Activated CD8-positive, alpha-beta memory T cell treated with anti-CD3 and anti-CD28 coated beads, Interleukin-2, amount 50 U/mL, for 4 hours (primary cell): ENCODE measurements at places on chromosomes 2 and 18.
A peak's percentile ranks its signal among the peaks of the same experiment; 100 is the strongest.

GRCh38 chr2:42339191-42339912, 21.7 kb downstream of the COX7A2L start:
- DNase-seq = no peak

DNA sequence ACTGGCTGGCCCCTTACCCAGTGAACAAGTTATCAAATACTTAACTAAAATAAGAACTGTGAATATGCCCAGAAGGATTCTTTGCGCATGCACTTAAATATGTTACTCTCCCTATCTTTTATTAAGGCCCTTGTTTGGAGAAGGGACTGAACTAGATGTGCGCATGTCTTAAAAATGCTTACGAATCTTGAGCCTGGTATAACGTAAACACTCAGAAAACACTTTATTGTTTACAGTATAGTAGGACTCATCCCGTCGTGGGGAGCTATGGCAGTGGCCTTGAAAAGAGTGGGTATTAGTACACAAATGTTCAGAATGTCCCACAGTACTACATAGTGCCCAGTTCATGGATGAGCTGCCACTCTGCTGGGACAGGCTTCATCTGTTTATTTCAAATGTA, 75.9 kb upstream of the MAP4K3 start:
- DNase-seq = no peak

DNA sequence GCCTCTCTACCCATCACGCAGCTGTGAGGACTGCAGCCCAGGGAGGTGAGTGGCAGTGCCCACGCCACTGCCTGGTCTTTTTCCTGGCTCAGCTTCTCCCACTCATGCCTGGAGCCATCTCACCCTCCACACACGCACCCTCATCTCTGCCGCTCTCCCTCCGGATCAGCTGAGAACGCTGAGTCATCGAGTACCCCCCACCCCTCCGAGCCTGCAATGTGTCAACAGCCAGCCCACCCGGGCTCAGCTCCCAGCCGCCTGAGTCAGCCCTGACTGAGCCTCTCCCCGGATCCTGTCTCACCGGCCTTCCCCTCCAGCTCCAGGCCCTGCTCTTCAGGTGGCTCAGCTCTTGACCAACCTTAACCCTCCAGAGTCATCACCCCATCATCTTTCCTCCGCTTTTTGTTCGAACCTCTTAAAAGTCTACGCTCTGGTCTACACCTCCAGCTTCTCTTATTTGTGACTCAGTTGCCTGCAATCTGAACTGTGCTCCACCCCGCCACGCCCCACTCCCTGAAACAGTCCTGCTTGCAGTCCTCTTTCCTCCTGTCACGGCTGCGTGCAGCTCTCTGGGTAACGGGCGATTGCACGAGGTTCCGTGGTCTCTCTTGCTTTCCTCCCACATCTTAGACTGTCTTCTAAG, 94.4 kb upstream of the ASAP2 start:
- DNase-seq = no peak

GRCh38 chr2:37683921-37684780, 12.7 kb upstream of the CDC42EP3 start:
- DNase-seq = no peak

- DNase-seq = peak; percentile 63
Measured at GRCh38 chr2:112884869-112885505, 26.0 kb upstream of the IL37 start.

DNA sequence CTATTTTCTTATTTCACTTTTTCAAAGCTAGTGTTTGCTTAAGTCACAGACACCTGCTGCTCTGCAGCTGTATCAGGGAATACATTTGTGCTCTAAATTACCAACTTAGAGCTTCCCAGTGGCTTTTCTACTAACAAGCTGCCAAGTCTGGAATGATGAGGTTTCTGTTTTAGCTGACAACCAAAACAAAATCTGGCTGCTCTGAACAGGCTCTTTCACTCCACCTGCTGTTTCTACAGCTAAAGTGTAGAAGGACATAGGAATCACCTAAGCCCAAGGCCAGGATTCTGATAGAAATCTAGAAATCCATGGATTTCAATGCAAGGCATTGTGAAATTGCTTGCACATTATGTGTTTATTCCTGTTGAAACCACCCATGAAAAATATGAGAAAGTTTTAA, 201.2 kb downstream of the SUCLG1 start:
- no peak for DNase-seq

DNA sequence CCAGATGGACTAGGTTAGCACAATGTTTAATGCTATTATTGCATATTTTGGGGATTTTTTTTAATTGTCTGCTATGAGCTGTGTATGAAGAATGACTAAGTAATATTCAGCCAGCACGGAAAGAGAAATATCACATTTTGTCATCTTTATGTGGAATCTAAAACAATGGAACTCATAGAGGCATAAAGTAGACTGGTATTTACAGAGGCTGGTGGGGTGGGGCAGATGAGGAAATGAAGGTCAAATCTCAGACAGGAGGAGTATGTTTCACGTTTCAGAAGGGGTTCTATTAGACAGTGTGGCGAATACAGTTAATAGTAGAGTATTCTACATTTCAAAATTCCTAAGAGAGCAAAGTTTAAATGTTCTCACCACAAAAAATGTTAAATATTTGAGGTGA, 4.7 kb downstream of the CDH19 start:
- DNase-seq = no peak

GRCh38 chr2:147173189-147173581, 671.6 kb upstream of the ACVR2A start:
- DNase-seq = no peak

DNA sequence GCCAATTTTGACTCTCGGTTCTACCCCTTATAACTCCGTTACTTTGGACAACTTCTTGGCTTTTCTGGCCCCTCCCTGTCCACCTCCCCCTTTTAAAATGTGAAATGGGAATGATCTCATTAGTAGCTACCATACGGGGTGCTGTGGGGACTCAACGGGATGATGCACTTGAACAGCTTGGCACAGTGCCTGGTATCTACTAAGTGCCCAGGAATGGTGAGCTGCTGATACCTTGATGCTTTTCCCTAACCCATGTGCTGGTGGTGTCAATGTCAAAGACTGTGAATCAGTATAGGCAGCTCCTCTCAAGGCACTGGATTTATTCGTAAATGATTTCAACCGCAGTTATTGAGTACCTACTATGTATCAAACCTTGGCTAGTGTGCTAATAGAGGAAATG, 204.2 kb downstream of the LOXHD1 start:
- no peak for DNase-seq

DNA sequence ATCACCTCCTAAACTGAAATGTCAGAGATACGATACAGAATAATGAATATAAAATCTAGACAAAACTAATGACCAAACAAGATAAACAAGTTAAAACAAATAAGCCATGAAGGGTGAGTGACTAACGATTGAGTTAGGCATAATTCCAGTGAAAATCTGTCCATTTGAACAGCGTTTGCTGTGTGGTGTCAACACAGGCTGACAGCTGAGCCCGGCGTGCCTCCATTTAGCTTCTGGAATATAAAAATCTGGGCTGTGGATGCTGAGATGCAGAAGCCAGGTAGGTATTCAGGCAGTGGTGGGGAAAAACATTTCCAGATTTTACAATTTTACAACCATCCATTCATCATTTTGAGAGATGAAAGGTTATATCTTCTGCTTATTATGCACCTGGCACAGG, 2041.4 kb upstream of the CELF4 start:
- DNase-seq = no peak

- DNase-seq = no peak
Measured at GRCh38 chr2:210009126-210009525, 6.7 kb downstream of the RPE start.

DNA sequence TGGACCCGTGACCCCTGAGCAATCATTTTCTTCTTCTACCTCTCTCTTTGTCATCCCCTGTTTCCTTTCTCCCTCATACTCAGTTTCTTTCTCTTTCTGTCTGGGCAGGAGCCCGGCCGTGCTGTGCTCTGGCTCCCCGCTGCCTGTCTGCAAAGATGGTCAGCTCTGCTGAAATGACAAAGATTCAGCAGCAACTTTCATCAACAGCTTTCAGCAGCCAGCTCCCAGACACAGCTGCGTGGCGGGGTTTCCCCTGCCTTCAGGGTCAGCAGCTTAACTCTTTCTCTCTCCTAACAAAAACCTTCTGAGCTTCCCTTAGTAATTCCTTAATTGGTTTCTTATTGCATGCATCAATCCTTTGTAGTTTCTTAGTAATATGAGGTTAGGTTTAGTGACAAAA, 1234.4 kb downstream of the CNTNAP5 start:
- DNase-seq = no peak

DNA sequence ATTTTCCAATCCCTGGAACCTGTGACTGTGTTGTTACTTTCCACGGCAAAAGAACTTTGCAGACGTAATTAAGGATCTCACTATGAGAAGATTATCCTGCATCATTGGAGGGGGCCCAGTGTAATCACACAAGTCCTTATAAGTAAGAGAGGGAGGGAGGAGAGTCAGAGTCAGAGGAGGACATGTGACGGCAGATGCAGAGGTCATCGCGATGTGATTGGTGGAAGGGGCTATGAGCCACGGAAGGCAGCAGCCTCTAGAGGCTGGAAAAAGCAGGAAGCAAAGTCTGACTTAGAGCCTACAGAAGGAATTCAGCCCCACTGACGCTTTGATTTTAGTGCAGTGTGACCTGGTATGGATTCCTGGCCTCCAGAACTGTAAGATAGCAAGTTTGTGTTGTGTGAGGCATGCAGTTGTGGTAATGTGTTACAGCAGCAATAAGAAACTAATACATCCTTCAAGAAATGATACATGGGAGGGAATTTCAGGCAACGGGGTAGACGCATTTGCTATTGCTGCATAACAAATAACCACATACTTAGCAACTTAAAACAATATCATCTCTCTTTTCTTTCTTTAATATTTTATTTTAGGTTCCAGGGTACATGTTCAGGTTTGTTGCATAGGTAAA, 112.7 kb upstream of the SERPINE2 start:
- DNase-seq = no peak

- no peak for DNase-seq
Measured at GRCh38 chr2:99776906-99777646, 287.3 kb upstream of the REV1 start.

- DNase-seq = no peak
Measured at GRCh38 chr2:163884416-163884815, 148.6 kb upstream of the FIGN start.

- no peak for DNase-seq
Measured at GRCh38 chr18:43081396-43081795, 34.1 kb downstream of the RIT2 start.

DNA sequence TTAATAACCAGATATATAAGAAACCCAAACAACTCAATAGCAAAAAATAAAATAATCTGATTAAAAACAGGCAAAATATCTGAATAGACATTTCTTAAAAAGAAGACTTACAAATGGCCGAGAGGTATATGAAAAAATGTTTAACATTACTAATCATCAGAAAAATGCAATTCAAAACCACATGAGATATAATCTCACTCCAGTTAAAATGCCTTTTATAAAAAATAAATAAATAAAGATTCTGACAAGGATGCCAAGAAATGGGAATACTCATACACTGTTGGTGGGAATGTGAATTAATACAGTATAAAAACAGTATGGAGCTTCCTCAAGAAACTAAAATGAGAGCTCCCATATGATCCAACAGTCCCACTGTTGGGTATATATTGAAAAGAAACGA, 33.9 kb upstream of the BMP10 start:
- DNase-seq = no peak

- DNase-seq = no peak
Measured at GRCh38 chr2:32937602-32938448, 8.9 kb upstream of the LTBP1 start.

- no peak for DNase-seq
Measured at GRCh38 chr2:79935771-79936657, 368.5 kb downstream of the LRRTM1 start.

DNA sequence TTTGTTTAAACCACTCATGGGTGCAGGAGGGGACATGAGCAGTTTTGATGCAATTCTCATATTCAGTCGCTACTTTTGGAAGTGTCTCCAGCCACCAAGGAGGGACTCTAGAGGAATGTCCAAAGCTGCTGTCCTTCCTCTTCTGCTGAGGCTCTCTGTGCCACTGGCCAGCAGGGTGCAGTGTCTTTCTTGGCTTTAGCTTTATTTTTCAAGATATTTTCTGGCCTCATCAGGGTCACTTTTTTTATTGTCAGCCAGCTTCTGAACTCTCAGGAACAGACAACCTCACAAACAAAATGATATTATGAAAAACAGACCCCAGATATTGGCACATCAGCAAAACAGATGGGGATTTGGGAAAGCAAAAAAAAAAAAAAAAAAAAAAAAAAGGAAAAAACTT, 289.3 kb upstream of the ZSWIM2 start:
- DNase-seq = no peak

- DNase-seq = no peak
Measured at GRCh38 chr2:197212344-197213262, 98.0 kb downstream of the ANKRD44 start.

DNA sequence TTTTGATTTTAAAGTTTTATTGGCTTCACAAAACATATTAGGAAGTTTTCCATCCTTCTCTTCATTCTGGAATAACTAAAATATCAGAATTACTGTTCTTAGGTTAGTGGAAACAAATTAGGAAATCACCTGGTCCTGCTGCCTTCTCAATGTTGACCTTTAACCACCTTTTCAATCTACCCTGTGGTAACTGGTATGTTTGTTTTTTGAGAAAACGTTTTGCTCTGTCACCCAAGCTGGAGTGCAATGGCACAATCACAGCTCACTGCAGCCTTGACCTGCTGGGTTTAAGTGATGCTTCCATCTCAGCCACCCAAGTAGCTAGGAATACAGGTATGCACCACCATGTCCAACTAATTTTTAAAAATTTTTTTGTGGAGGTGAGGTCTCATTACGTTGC, 28.4 kb downstream of the ACYP2 start:
- DNase-seq = no peak

DNA sequence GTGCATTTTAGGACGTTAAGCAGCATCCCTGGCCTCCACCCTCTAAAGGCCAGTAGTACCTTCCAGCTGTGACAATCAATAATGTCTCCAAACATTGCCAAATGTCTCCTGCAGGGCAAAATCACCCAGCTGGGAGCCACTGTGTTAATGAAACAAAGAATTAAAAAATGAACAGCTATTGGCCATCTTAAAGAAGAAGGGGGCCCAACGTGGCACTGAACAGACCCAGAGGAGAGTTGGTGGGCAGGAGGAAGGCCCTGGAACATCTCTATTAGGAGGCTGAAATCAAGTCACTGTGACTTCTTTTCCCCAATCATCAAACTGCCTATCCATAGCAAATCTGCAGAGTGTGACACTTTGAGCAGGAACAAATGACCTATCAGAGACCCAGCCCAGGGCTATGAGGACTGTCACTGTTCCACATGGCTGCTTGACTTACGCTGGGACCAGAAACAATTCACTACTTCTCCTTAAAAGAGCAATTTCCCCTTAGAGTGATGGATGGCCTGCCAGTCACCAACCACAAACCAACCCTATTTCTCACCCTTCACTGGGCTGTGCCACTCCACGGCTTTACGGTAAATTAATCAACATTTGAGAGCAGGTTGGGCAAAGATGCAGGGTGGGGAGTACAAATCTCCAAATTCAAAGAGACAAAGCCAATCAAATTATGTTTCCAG, 35.2 kb upstream of the TEX51 start:
- no peak for DNase-seq
